ENCODE measurements at places on chromosomes 7 and 10.

DNA sequence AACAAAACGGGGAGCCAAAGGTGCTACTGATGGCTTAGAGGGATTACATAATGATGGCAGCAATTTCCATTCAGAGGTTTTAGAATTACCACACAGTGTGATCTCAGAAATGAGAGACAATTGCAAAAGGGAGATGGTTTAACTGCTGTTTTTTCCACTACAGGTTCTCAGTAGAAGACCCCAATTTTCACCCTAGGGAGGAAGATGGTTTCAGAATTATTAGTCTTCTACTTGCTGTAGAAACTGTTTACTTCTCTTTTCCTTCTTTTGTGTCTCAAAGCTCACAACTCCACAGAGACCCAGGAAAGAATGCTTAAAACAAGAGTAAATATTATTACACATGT, 226.5 kb downstream of the INHBA start:
- no peak for DNase-seq

- DNase-seq, result no peak
Measured at GRCh38 chr10:49278497-49278981, 20.4 kb upstream of the C10orf71 start.

DNA sequence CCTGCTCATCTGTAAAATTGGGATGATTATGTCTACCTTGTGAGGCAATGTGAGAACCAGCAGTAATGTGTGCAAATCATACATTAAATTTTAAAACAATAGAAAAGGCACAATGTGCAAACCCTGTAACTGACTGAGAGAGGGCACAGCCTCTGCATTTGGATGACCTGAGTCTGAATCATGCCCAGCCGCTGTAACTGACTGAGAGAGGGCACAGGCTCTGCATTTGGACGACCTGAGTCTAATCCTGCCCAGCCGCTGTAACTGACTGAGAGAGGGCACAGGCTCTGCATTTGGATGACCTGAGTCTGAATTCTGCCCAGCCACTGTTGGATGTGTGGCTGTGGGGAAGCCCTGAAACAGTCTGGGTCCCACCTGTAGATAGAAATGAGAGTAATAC, 351.5 kb upstream of the SHH start:
- DNase-seq, result no peak

GRCh38 chr10:25142116-25142864, 32.5 kb upstream of the GPR158 start:
- DNase-seq, result no peak

DNA sequence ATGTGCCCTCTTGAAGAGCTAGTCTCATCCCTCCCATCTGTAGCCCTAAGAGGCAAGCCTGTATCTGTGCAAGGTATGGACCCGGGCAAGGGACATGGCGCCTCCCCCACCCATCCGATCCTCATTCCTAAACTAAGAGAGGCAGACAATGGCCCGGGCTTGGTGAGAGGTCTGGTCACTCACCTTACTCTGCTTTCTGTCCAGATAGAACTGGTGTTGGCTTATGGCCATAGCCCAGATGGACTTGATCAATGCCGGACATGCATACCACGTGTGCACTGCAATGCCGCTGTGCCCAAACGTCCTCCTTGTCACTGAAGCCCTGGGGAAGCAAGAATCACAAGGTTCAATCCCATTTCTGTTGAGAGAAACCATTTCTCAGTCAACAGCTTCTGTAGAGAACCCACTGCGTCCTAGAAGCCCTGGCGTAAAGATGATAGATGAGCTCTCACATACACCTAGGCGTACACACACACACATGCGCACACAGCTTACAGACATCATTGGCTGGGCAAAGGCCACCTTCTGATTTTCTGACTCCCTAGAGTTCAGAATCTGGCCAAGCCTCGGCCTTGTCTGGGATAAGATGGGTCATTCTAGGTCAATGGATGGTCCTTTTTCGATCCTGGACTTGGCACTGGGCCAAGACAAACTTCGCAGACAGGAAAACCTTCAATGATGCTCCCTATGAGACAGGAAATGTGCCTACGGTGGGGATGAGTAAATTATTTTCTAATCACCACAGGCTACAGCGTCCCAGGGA, 114.6 kb downstream of the PRPF18 start:
- no peak for DNase-seq

- DNase-seq, result no peak
Measured at GRCh38 chr10:130215931-130216231, 79.7 kb downstream of the GLRX3 start.

GRCh38 chr10:80460399-80461207, 6.5 kb downstream of the TSPAN14 start:
- DNase-seq, result peak; percentile 52

DNA sequence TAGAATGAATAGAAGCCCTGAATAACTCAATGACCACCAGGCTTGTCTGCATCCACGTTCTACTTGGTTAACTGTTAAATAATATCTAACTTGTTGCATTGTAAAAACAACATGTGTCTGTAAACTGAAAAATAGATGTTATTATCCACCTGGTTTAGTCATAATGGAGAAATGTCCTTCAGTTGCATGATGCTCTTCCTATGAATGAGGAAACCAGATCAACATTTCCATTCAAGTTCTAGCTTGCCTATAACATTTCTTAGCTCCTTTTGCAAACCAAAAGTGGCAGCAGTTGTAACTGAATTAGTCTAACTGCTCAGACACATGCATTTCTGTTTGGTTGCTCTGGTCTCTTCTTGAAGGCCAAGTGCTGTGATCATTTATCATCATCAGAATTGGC, 62.9 kb upstream of the BET1 start:
- no peak for DNase-seq

- no peak for DNase-seq
Measured at GRCh38 chr7:94466516-94466915, 43.1 kb upstream of the CASD1 start.

GRCh38 chr7:146076344-146076743, 40.3 kb upstream of the CNTNAP2 start:
- DNase-seq, result no peak

GRCh38 chr7:128168667-128169210, 72.3 kb upstream of the LEP start:
- peak; percentile 64 for DNase-seq

DNA sequence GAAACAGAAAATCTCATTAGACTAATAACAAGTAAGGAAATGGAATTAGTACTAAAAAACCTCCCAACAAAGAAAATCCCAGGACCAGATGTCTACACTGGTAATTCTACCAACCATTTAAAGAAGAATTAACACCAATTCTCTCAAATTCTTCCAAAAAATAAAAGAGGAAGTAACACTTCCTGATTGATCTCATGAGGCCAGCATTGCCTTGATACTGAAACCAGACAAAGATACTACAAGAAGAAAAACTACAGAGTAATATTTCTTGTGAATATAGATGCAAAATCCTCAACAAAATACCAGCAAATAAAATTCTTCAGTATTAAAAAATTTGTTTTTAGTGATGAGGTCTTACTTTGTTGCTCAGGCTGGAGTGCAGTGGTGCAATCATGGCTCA, 21.3 kb downstream of the GCK start:
- DNase-seq, result no peak

DNA sequence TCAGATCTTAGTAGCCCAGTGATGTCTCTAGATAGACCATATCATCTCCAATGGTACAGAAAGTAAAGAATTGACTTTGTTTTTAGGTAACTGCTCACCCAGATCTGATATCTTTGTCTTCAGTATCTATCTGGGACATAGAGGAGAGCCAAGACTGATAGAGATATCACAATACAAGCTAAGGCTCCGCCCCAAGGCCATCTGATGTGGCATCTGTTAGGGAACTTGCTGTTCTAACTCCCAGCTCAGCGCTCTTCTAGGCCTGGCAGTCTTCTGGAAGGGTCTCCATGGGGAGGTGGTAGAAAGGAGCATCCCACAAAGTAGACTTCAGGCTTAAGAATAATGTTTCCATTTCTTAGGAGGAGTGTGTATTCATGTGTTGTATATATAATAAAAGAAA, 88.4 kb upstream of the SAMD8 start:
- no peak for DNase-seq

DNA sequence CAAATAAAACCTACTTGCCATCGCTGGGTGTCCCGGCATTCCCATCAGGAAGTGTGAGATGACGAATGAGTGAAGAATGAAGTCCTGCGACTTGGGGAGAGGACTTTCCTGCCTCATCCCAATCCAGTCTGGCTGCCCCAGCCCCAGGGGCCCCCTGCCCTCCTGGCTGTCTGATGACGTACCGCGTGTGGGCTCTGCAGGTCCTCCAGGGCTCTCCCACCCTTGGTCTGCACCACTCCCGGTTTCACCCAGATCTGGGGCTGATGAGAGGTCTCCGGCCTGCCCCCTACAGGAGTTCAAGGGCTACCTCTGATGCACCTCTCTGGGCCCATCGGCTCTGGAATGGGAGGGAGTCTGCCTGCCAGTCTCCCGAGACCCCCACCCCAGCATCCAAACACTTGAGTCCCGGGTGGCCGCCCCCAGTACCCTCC, 9.8 kb downstream of the ATP6V1F start:
- DNase-seq, result no peak

- peak; percentile 55 for DNase-seq
Measured at GRCh38 chr10:17847585-17848296, 38.6 kb downstream of the MRC1 start.

- DNase-seq, result no peak
Measured at GRCh38 chr7:156928406-156928747, 21.1 kb upstream of the NOM1 start.

DNA sequence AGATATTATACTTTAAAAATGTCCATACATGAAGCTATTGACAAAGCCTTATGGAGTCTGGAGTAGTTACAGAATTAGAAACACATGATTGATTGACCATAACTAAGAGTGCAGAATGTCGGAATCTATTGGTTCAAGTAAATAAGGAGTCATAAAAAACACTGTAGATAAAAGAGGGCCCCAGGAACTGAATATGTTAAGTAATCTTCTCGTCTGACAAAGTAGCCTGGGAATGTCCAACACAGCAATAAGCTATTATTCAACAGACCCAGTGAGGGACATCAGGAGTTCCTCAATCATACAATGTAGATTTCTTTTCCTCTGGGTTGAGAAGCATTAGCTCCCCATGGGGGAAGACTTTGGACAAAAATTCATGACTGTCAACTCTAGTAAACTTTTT, 782.0 kb downstream of the SUGCT start:
- no peak for DNase-seq

- DNase-seq, result no peak
Measured at GRCh38 chr7:139669106-139670061, 108.4 kb downstream of the HIPK2 start.

DNA sequence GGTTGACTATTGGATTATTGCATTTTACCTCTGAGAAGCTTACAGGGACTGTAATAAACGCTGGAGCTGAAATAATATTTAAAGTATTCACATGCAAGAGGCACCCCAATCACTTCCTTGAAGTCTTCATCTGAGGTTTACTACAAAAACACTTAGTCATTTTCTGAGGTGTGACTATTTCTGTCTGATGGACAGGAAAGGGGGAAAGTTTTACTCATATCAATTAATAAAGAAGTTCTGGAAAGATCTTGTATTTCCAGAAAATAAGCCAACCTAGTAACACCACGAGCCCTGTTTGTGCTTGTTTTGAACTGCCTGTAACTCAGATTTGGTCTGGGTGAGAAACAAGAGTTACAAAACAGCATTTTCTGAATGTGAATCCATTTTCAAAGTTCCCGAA, 63.9 kb upstream of the PRKCQ start:
- no peak for DNase-seq

DNA sequence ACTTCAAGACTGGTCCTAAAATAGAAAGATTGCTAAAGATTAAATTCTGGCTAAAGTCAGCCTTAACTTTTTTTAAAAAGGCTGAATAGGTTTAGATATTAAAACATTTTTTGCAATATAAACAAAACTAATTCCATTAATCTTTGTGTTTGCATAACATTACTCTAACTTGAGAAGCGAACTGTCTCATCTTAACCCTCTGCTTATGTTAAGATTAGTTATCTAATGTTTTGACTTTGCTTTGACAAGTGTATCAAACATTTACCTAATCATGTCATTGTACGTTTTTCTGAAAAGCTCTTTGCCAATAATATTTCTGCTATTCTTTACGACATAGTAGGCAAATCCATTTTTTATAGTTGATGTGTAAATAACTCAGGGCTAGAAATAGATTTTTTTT, 68.0 kb downstream of the ITIH5 start:
- no peak for DNase-seq

DNA sequence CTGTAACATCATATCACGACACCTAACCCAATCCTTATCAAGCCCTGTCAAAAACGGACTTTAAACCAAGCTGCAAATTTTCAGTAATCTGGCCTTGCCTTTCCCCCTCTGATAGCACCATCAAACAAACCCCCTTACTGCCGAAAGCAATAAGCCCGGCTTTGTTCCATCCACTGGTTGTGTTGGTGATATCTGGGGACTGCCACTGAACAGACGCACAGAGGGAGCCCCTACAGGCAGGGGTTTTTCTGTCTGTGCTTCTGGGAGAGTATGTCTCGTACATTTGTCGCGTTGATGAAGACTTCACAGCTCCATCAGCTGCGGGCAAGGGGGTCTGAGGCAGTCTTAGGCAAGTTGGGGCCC, 550 bp upstream of the PLAU start:
- no peak for DNase-seq

GRCh38 chr10:86335831-86336230, 30.8 kb downstream of the GRID1 start:
- no peak for DNase-seq

- DNase-seq, result no peak
Measured at GRCh38 chr10:63438506-63439498, 27.0 kb downstream of the JMJD1C start.

DNA sequence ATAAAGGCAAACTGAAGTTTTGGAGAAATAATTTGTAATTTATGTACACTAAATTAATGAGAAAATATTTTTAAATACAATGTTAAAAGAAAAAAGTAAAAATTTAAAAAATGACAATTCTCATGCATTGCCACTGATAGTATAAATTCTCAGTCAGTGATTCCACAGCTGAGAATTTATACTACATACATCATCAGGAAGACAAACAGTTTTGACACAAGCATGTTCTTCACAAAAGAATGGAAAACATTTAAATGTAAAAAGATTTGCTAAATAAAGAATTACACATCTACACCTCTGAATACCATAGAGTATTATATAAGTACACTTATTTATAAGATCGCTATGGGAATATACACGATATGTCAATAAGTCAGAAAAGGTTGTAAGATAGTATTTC, 101.1 kb upstream of the LAMB4 start:
- DNase-seq, result no peak

GRCh38 chr7:4033996-4034395, 648.1 kb upstream of the FOXK1 start:
- DNase-seq, result no peak

- no peak for DNase-seq
Measured at GRCh38 chr10:92997620-92998019, 63.0 kb upstream of the CYP26C1 start.

- no peak for DNase-seq
Measured at GRCh38 chr7:98199131-98199530, 12.1 kb upstream of the BHLHA15 start.

GRCh38 chr10:112456533-112456932, 9.5 kb downstream of the VTI1A start:
- no peak for DNase-seq

DNA sequence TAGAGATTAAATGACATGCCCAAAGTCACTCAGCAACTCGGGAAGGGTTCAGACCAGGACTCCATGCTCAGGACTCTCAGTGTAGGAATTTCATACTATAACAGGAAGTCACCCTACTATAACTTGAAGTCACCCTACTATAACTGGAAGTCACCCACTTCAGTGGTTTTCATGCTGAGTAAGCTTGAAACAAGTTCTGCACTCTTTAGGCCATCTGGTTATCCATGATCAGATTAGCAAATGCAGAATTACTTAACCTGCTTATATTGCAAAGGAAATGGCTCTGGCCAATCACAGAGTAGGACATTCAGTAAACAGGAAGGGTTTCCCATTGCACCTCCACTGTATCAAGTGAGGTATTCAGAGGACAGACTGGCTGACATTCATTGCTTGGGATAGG, 1240.4 kb downstream of the GATA3 start:
- DNase-seq, result no peak

Data from GM03348 (cell line).